ENCODE measurements at places on chromosomes 2 and 18.

DNA sequence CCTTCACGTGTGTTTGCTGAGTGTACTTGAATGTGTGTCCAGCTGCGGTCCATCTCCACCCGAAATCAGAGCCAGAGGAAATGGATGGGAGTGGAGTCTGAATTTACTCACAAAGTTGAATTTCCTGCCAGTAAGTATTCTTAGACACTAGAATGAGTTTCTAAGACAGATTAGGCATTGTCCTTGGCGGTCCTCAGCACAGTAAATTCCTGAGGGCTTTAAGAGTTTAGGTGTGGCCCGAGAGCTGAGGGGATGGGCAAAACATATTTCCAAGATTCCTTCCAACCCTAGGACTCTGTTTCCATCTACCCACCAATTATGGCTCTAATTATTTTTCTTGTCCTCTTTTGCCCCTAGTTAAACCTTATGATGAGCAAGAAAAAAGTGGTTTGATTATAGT, 90.3 kb upstream of the PHLPP1 start:
- no peak for DNase-seq

DNA sequence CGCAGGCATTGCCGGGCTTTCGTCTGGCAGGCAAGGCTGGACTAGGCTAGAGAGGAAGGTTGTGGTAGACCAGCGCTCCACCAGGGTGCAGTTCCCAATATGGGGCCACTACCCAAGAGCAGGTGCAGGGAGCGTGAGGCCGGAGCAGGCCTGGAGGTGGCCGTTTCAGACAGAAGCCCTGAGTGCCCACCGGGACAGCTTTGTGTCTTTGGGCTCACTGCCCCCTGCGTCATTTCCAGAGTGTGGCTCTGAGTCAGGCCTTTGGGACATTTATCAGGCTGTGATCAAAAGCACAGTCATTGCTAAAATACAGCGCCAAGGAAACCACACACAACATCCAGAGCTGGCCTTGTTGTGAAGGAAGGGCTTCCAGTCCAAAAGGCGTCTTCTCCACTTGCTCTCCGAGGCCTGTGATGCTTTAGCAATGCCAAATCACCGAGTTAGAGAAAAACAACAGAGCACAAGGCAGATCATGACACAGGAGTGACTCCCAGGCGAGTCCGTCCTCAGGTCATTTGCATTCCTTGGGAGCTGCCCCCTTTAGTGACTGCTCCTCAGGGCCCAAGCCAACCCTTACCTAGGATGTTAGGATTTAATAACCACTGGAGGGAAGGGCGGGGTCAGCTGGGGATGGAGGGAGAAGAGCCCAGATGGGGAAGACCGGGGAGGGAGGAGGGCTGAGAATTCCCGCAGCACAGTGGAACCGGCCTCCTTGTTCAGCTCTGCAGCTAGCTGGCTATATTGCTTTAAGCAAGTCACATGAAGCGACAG, 42.3 kb downstream of the RFX8 start:
- DNase-seq = no peak

- DNase-seq = no peak
These were observed 1.9 kb downstream of the HTRA2 start for GRCh38 chr2:74531666-74532065.

GRCh38 chr2:156675896-156676295, 239.7 kb downstream of the GPD2 start:
- no peak for DNase-seq

GRCh38 chr2:238231251-238231793, 8.5 kb downstream of the HES6 start:
- no peak for DNase-seq

DNA sequence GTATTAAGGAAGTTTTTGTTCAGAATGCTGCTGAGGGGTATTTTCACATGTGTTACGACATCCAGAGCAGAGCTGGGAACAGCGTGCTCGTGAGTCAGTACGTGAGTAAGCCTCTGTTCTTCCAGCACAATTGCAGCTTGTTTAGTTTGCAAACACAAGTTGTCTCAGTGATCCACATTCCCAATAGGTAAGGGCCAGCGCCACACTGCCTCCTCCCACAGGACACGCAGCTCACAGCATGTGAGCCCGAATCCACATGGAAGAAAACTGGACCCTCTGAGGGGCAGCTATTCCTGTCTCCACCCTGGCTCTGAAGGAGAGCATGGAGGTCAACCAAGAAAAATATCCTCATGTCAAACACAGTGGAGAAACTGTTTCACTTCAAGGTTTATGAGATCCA, 173.9 kb upstream of the PID1 start:
- DNase-seq = no peak

GRCh38 chr18:71189581-71189980, 900.7 kb downstream of the SOCS6 start:
- no peak for DNase-seq

- no peak for DNase-seq
These were observed 132.2 kb downstream of the SMAD7 start for GRCh38 chr18:48818329-48819254.

GRCh38 chr18:75070235-75070624, 138.7 kb downstream of the PTGR3 start:
- no peak for DNase-seq

- DNase-seq = no peak
These were observed 26.9 kb upstream of the TNS1 start for GRCh38 chr2:218029366-218030360.

Measured in KBM-7 (cell line).